Smooth muscle cell of the brain vasculature (primary cell): ENCODE measurements at places on chromosomes 16 and 17.

DNA sequence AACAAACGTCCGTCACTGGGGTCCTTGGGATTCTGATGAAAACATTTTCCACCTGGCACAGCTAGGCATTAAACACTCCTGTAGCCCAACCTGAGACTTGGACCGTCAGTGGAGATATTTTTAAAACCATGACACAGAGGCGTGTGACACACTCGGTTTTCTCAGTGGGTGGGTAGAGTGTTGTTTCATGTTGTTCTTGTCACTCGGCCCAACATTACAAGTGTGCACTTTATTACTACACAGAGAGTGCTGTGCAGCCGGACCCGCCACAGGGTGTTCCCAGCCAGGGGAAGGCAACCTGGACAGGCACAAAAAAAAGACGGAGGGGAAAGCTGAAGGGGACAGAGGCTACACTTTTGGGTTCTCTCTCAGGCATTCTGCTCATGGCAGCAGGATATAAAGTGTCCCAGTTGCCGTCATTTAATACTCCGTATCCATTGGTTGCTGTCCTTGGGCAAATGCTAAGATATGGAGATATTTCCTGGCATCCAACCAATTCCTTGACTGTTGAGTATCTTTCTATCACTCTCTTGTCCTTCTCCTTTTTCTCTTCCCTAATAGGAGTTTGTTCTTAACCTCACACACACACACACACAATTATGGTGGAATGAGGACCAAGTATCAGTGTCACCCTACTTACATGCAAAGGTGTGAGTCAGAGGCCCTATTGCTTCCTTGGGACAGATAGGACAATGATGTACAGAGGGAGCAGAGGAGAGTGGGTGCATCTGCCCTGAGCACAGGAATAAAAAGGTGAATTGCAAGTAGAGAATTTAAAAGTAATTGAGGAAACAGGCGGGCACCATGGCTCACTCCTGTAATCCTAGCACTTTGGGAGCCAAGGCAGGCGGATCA is 154.1 kb upstream of the SOX9 start:
- DNase-seq, result no peak

- DNase-seq, result no peak
Observed at GRCh38 chr16:17515421-17516210, 44.9 kb upstream of the XYLT1 start.

DNA sequence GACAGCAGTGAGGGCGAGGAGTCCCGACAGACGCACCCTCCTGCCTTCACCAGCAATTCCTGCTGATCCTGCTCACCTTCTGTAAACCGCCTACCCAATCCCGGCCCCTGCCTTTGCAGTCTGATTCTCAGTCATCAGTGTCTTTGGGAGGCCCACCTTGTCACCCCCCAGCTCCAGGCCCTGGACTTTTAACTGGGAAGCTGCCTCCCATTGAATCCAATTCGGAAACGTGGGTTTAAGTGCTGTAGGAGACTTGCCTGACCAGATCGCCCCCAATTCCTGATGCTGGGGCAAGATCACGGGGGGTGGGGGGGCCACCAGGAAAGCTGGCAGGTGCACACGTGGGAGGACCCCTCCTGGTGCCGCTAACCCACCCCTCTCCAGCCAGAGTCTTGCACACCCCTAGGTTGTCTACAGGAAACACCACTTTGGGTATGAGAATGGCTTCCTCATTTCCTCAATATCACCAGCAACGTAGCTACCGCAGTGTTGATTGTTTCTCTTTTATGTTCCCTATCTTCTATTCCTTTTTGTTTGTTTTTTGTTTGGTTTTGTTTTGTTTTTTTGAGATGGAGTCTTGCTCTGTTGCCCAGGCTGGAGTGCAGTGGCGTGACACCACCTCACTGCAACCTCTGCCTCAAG is 46.6 kb upstream of the CMIP start:
- no peak for DNase-seq

GRCh38 chr17:81803728-81804558 is at the start of gene GCGR:
TSS of gene GCGR (plus strand) at chr17:81804150. CDS start at chr17:81809019, 4,869 bp downstream.
- DNase-seq, result no peak

DNA sequence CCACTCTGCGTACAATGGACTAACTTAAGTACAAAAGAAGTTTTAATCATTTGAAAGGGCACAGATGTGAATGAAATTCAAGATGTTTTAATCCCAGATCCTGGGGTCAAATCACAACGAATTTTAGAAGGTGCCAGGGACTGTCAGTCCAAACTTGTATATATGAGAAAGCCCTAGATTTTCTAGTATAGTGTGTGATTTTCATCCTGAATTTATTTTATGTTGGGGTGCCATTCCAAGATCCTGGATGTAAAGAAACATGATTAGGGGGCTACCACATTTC is 64.3 kb downstream of the TUBD1 start:
- DNase-seq, result no peak

DNA sequence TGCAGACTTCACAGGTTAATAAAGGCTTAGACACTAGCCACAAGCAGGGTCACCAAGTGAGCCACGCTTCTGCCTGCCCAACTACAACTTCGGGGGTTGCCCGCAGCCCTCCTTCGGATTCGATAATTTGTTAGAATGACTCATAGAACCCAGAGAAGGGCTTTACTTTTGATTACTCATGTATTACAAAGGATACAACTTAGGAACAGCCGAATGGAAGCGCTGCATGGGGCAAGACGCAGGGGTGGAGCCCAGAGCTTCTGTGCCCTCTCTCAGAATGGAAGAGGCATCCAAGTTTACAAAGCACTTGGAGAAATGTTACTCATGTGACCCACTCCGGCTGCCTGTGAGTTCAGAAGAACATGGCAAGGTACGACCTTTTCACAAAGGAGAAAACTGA is 7.5 kb upstream of the CDH5 start:
- no peak for DNase-seq

DNA sequence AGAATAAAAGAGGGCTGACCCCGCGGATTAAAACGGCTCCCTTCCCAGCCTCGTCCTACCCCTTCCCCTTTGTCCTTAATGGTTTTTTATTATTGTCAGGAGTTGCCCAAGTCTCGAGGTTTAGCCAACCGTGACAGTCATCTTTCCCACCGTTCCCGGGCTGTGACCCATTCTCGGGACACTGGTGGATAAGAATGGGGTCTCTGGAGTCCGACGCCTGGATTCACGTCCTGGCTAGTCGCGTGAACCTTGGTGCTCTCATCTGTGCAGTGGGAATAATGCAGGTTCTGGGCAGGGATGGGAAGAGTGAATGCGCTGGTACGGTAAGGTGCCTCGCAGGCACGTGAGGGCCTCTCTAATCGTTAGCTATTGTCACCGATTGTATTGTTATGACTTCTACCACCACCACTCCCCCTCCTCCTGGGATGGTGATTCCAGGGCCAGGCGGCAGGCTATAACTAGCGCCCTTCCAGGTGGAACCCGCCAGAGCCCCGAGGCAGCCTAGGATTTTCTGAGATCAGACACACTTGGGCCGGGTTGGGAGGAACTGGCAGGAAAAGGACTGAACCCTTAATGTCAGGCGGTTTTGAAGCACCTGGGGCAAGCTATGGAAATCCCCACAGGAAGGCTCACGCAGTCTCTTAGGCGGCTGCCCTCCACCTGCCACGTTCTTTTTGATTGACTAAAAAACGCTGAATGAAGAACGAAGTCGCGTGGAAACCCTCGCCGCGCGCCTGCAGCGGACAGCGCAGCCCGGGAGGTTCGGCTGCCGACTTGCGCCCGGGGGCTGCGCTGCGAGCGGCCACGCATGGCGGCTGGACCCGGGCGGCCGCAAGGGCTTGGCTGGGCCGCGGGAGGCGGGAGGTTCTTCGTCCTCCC is 2.7 kb downstream of the HS3ST3B1 start:
- DNase-seq, result no peak

GRCh38 chr17:21078016-21078780 is 35.4 kb upstream of the USP22 start:
- no peak for DNase-seq

DNA sequence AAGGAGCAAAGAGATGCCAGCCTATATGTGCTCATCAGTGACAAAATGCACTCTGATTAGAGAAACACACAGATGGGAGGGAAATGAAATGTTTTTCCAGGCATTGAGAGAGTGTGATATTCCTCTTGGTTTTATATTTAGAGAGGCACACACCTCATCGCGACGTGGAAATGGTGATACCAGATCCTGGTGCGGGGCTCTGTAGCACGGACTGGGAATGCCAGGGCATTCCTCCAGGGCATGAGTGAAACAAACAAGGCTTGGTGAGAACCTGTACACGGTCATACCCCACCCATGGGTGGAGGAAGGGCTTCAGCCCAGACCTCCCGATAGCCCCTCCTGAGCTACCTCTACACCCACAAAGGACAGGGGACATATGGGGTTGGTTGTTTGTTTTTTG is 280.2 kb downstream of the C16orf95 start:
- no peak for DNase-seq

DNA sequence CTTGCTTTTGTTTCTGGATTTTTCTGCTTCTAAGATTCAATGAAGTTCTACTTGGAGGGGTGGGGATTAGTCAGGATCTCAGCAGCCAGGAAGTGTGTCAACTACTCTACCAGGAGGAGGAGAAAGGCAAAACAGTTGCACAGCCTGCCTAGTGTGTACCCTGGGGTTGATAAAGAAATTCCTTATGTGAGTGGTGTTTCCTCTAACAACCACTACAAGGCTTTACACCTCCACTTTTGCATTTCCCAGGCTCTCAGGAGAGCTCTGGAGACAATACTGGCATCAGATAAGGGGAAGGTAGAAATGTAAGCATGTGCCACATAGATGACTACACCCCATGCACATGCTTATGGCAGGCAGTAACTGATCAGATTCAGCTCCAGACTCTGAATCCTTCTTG is 174.6 kb downstream of the TOX3 start:
- no peak for DNase-seq

- no peak for DNase-seq
Observed at GRCh38 chr17:3679531-3680126, 11.0 kb downstream of the EMC6 start.

DNA sequence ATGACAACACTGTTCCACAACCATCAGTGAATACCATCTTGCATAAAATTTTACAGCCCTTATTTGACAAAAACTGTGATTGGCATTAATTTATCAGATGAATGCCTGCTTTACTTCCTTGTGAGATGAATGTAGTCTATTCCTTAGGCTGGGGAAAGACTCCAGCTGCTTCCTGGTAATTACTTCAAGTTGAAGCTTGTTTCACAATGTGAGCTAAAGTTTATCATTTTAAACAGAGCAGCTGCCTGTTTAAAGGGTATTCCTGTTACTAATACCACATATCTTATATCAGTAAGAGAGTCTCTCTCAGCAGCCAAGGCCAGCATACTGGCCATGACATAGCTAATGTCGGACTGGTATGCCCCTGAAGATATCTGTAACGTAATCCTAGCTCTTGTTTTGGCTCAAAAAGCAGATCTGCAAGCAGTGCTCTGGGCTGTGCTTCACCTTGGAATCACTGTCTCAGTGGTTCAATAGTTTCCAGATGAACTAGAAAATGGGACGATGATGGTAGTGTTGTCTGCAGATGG is 13.2 kb upstream of the ARL2BP start:
- no peak for DNase-seq

DNA sequence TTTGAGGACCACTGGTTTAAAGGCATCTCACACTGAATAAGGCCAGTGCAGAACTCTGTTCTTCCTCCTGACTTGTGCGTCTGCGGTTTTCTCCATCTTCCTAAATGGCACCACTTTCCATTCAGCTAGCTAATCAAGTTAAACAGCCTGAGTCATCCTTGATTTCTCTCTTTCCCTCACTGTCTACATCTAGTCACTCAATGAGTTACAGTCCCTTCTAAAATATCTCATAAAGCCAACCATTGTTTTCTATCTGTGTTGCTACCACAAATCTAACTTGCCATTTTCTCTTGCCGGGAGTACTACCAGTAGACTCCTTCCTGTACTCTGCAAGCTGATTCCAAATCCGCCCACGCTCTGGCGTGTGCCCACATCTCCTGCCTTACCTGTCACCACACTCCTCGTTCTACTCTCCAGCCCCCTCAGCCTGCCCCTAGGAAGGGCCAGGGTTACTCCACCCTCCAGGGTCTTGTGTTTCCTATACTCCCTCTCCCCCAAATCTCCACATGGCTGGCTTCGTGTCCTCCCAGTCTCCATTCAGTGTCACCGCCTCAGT is 324.5 kb downstream of the SNX29 start:
- DNase-seq, result no peak

GRCh38 chr17:44001461-44001920 is 2.9 kb upstream of the NAGS start:
- no peak for DNase-seq

DNA sequence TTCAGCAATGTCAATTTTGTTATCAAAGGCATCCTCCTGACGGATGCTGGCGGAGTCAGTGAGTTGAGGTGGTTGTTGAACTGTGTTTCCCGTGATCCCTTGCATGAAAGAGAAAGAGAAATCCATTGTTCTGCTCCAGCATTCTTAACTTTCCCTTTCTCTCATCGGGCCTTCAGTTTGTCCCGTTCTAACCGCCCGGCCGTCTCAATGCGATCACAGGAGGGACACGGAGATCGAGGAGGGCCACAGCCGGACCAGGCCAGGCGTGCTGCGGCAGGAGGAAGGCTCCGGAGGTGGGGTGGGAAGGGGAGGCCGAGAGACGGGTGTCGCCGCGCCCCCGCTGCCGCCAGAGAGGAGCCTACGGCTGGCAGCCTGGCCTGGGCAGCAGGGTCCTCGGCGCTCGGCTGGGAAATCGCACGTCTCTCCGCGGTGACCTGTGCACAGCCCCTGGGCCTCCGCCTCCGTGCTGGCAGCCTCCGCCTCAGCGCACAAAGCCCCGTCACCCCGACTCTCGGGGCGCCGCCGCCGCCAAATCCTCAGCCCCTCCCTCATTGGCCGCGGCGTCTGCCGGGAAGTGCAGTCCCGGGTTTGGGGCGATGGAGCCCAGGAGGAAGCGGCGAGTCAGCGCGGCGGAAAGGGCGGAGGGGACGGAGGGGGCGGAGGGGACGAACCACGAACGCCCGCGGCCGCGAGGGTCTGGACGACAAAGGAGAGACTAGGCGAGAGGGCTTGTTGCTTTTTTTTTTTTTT is 38.1 kb downstream of the SOST start:
- no peak for DNase-seq

GRCh38 chr17:17750881-17751280 is 69.6 kb downstream of the RAI1 start:
- DNase-seq, result no peak

- no peak for DNase-seq
Observed at GRCh38 chr17:67784364-67785121, 40.8 kb upstream of the BPTF start.

GRCh38 chr16:85210423-85211169 is 98.3 kb upstream of the CIBAR2 start:
- DNase-seq, result no peak

DNA sequence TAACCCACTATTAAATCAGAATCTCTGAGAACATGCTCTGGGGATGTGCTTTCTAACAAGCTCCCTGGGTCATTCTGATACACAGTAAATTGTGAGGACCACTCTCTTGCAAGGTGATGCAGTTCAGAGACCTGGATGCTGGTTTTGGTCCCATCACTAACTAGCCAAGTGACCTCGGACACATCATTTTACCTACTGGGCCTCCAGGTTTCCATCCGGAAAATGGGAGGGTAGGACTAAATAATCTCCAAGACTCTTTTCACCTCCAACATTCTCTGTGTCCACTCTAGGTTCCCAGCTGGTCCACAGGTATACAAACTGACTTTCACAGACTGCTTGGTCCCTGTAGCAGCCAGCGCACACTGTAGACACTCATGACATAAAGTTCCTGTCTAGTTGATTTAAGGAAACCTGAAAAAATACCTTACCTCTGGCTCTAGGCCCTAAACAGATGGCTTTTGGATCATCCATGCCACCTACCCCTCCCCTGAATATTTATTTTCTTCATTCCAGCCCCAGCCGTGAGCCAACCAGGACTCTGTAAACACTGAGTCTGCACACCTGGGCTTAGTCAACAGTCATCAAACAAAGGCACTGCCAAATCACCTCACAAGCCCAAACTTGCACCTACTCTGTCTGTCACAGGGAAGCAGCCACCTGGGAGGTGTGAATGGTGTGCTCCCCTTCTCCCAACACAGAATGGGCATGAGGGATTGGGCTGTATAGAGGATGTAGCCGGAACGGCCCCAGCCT is 51.3 kb upstream of the MRPS23 start:
- DNase-seq, result no peak
